Stimulated activated CD4-positive, alpha-beta T cell treated with anti-CD3 and anti-CD28 coated beads, Interleukin-4, amount 100 ng/mL, for 4 hours (primary cell): ENCODE measurements at places on chromosomes 12 and 14.

DNA sequence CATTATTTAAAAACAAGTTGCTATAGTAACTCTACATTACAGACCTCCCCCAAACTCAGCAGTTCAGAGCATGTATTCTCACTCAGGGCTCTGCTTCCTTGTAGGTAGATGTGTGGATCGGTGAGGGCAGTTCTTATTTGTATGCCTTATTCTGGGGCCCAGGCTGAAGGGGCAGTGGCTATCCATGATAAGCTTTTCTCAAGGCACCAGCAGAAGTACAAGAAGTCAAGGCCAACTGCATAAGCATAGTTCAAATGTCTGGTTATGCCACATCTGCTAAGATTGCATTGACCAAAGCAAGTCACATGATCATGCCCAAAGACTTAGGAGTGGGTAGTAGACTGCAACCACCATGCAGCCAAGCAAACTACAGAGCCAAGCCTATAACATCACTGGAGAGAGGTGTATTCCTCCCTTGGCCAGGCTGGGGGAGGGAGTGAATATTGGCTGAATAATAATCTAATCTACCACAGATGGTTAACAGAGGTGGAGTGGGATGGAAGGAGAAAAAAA is 4.6 kb downstream of the PSEN1 start:
- no peak for DNase-seq

DNA sequence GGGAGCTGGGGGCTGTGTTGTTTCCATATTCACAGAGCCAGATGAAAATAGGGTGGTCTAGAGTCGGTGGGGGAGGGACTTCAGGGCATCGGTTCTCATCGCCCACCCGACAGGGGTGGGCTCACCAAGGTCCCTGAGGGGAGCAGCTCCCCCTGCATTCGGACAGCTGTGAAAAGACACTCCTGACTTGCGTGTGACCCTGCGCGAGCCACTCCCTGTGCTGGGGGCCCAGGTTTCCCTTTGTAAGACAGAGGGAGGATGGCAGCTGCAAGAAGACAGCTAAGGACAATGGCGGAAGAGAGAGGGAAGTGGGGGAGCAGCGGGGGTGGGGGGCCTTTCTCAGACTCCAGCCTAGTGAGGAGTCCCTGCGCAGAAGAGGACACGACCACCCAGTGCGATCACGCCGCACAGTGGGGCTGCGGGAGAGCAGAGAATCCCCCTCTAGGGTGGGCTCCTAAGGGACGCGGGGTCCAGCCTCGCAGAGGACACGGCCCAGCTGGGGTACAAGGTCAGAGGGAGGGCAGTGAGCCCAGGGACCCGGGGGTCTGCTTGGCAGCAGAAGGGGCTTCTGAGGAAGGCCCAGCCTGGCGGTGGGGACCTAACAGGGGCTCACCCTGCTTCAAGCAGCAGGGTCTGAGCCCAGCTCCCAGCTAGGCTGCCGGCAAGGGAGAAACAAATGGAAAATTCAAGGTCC is 326.9 kb upstream of the DIO3 start:
- DNase-seq, result no peak

DNA sequence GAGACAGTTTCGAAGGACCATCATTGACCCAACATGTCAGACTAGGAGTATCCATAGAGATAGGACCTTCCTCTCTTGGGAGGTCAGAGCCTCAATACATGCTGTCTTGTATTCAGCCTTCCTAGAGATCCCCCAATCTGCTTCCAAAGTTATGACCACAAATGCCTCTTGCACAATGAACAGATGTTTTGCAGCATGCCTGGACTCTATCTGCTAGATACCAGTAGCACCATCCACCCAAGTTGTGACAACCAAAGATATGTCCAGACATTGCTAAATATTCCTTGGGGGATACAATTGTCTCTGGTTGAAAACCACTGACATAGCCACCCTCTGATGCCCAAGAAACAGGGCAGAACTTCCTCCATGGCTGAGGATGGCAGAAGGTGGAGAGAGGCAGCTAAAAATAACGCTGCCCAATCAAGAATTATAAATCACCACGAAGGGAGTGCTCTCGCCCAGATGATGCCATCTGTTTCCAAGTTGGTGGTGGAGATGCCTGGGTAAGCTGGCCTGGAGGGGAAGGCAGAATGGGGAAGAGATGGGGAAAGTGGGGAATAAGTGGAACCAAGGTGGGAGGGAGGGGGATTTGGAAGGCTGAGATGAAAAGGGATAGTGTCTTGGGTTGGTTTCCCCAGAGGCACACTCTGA is 42.9 kb upstream of the NOS1 start:
- DNase-seq, result no peak

- no peak for DNase-seq
Observed at GRCh38 chr14:93003945-93004698, 81.2 kb downstream of the CHGA start.
